Frontal cortex (tissue), 4 donors: ENCODE measurements at places on chromosomes 1 and 21. TPM values are rescaled to one million over a fixed set of nuclear protein-coding genes. Genes with fewer than 3 reads are reported as not detected.
A peak's percentile ranks its signal among the peaks of the same experiment; 100 is the strongest.

GRCh38 chr1:116557323-116557878 is 13.4 kb downstream of the CD58 start:
- DNase-seq = no peak

GRCh38 chr1:224157316-224157715 is 25.7 kb upstream of the DEGS1 start:
- no peak for DNase-seq

GRCh38 chr1:182003025-182003725 is 58.3 kb downstream of the ZNF648 start:
- no peak for DNase-seq

GRCh38 chr21:31098576-31099005 is 60.3 kb upstream of the KRTAP19-8 start:
- DNase-seq = peak; percentile 52

GRCh38 chr1:188096521-188096920 is 1267.8 kb downstream of the PLA2G4A start:
- no peak for DNase-seq

DNA sequence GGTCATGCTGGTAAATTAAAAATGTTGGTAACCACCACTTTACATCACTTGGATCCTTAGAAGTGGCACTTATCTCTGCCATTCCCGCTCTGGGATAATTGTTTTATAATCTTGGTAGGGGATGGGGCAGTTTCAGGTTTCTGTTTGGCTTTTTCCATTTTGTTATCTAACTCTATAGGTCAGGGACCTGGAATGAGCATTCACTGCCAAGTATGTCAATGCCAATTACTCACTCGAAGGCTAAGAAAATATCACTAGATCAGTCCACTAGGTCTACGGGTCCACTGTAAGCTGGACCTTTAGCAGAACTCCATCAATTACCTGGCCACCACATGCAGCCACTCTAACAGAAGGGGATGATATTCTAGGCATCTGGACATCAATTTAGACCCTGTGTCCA is 4.5 kb upstream of the DIP2A start:
- DNase-seq = no peak

The FAM72D gene
- total RNA-seq = 0.41 TPM
